ENCODE measurements at places on chromosomes 2 and 18. TPM values are rescaled to one million over a fixed set of nuclear protein-coding genes. Genes with fewer than 3 reads are reported as not detected.

GRCh38 chr2:30958193-30958917 lies 151.1 kb upstream of the CAPN13 start:
- no peak for ATAC-seq

GRCh38 chr2:224180810-224181209 lies 141.7 kb upstream of the SERPINE2 start:
- ATAC-seq, result no peak

Gene ACKR3
- 3.9 TPM for total RNA-seq

Gene DOK6
- total RNA-seq, result 13.8 TPM

GRCh38 chr2:215755641-215756345 lies 257.6 kb downstream of the MREG start:
- ATAC-seq, result no peak

- ATAC-seq, result peak; percentile 74
Observed at GRCh38 chr2:49129034-49129433, 25.3 kb downstream of the FSHR start.

- ATAC-seq, result no peak
Observed at GRCh38 chr2:193349642-193350041, 1154.9 kb upstream of the TMEFF2 start.

Gene PDCD1
- not detected for total RNA-seq

GRCh38 chr18:8380926-8381325 lies 228.3 kb upstream of the RAB12 start:
- no peak for ATAC-seq

- ATAC-seq, result no peak
Observed at GRCh38 chr2:188293601-188294351, 2.1 kb downstream of the GULP1 start.

- no peak for ATAC-seq
Observed at GRCh38 chr18:6001867-6002266, 106.5 kb upstream of the TMEM200C start.

Gene CDK15
- 0.26 TPM for total RNA-seq

GRCh38 chr2:174693344-174693743 lies 70.9 kb downstream of the CHRNA1 start:
- ATAC-seq, result no peak

GRCh38 chr2:29129586-29130281 lies 14.5 kb downstream of the CLIP4 start:
- no peak for ATAC-seq

GRCh38 chr2:174327021-174327840 lies 7.5 kb upstream of the SP9 start:
- peak; percentile 5 for ATAC-seq

Gene RFX8
- total RNA-seq, result not detected

DNA sequence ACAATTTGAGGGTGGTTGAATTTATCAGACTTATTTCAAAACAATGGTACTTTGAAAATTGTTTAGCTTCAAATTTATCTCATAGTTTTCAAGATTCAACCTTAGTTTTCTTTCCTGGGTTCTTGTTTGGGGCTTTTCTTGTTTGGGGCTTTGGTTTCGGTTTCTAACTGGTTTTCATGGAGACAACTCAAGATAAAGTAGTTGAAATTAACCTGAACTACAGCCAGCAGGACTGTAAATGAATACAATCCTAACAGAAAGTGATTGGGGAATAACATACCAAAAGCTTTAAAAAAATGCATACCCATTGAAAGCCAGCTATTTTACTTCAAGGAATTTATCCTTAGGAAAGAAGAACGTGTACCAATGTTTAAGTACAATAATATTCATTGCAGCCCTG lies 133.5 kb upstream of the SLC14A2 start:
- no peak for ATAC-seq

Gene RGPD3
- 0.63 TPM for total RNA-seq

Gene TNFRSF11A
- total RNA-seq, result 0.50 TPM

DNA sequence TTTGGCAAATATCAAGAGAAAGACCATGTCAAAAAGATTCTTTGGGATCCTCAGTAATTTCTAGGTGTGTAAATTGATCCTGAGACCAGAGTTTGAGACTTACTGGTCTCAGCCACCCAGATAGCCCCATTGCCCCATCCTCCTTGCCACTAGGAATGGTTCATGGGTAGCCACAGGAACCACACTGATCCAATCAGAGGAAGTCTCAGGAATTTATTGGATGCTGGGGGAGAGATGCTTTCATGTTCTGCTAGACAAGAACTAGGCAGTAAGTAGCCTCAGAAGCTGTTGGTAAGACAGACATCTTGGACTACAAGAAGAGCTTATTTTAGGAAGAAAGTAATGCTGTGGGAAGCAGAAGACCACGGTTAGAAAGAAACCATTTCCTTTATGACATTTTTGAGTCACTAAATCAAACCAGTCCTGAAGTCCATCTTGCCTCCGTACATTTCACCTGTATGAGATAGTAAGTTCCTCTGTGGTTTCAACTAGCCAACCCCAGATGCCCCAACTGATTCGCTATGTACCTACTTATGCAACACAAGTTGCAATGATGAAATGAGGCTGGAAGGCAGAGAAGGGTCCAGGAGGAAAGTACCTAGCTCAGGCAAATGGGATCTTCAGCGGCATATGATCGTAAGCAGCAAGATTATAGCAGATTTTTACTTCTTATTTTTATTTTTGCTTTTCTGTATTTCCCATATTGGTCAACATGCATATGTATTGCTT lies 3.6 kb upstream of the ST3GAL5 start:
- ATAC-seq, result no peak

Gene ALK
- total RNA-seq, result 1.4 TPM

Gene PHLPP1
- total RNA-seq, result 13.2 TPM

DNA sequence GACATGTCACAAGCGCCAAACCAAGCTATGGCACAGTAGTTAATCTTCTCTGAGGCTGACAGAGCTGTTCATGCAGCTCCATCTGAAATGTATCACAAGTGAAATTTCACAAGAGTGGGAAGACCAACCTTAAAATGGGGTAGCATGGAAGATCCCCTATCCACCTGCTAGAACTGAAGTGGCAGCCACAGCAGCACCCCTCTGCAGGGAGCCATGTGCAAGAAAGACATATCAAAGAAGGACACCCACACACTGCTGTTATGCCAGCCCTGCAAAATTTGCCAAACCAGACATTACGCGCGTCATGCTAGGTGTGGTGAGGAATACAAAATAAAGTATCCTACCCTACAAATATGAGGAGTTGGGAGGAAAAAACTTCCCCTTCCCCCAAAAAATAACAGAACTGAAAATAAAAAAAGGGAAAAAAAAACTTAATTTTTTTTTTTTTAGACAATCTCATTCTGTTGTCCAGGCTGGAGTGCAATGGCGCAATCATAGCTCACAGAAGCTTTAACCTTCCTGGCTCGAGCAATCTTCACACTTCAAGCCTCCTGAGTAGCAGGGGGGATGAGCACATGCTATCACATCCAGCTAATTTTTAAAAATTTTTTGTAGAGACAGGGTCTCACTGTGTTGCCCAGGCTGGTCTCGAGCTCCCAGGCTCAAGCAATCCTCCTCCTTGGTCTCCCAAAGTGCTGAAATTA lies 76.2 kb downstream of the STK39 start:
- no peak for ATAC-seq

DNA sequence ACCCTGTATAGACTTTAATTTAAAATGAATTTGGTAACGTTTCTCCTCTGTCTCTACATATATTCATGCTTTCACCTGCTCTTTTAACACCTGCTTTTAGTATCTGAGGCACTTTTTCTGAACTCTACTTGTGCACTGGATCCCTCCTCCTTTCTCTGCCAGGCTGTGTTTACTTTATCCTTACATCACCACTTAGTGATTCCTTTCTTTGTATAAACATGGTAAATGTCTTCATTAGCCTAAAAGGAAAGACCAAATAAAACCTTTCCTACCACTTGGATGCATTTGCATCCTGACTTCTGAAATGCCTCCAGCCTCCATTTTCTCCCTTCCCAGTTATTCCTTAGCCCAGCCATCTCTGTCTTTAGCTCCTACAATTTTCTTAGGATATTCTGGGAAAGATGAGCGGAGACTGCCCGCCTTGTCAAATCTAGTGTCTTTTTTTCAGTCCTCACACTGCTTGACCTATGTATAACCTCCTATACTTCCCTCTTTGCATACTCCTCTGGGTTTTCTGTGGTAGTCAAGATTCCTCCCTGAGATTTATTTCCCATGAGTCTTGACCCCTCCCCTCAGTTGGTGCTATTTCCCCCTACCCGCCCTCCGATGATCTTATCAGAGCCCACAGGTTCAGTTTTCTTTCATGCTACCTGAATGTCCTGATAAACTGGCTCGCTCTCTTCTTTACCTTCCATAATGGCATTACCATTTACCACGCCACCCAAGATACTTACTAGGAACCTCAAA lies 44.8 kb downstream of the REL start:
- ATAC-seq, result peak; percentile 88

- no peak for ATAC-seq
Observed at GRCh38 chr2:20595439-20596192, 55.3 kb downstream of the HS1BP3 start.

Gene ABCG8
- 0.41 TPM for total RNA-seq

GRCh38 chr2:148298196-148298595 lies 277.3 kb downstream of the MBD5 start:
- ATAC-seq, result no peak

DNA sequence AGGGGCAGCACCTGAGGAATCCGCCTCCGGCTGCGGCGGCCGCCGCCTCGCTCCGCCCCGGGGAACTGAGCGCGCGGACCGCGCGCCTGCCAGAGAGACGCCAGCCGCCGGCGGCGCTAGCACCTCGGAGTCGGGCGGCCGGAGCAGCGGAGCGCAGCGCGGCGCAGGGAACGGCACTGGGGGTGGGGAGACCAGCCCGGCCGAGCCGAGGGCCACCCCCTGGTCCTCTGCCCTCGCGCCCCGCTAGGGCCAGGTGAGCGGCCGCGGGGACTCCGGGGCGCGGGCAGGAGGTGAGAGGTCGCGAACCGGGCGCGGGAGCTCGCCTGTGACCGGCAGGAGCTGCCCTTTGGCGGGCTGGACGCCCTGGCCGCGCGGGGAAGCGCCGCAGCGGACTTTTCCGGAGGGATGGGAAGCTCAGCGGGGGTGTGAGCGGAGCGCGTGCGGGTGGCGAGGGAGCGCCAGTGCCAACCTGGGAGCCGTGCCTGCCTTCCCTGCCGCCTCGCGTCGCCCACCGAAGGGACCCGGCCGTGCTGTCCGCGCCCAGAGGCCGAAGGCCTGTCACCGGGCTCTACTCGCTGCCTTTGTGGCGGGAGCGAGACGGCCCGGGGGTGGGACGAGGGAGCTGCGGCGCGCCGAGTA lies at the start of gene GREB1L:
Gene GREB1L, plus strand, starts transcription at position 92 of the 639 bp plus-strand sequence. CDS start 141,287 bp downstream, outside the sequence.
- peak; percentile 93 for ATAC-seq

- ATAC-seq, result no peak
Observed at GRCh38 chr2:57434441-57434840, 612.2 kb upstream of the VRK2 start.

DNA sequence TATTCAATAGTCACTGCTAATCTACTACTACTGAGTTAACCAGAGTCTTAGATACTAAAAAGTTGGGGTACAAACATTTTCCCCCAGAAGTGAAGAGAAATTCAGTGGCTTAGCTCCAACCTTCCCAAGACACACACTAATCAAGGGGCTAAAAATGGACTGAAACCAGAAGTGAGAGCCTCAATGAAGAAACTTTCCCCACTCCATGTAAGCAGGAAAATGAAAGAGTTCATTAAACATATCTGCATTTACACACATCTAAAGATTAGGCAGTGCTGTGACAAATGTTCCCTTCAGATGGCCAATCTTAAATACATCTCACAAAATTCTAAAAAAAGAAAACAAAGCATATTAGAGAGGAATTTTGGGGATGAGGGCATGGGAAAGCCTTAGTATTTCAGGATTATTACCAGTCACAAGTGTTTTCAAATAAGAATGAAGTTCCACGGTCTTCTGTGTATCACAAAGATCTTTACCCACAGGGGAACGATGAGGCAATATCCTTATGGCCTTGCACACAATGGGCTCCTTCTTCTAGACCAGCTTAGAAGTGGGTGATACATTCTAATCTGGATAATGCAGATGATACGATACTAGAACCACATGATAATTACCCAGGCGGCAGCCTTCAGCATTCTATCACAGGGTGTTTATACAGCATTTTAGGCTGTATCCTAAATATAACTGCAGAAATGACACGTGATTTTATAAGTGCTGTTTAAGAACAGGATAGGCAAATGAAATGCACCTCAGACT lies 17.1 kb downstream of the ANKRD44 start:
- ATAC-seq, result no peak

All from motor neuron (in vitro differentiated cells).